ENCODE measurements at places on chromosomes 3 and 15. TPM values are rescaled to one million over a fixed set of nuclear protein-coding genes. Genes with fewer than 3 reads are reported as not detected.

OR5K2 gene
- total RNA-seq, result not detected

GRCh38 chr3:47634996-47635395 is 56.3 kb upstream of the CSPG5 start:
- DNase-seq, result no peak
- H3K27ac ChIP-seq, result no peak overlapping the region
- no peaks in the 10 kb centered on the region for H3K27me3 ChIP-seq
- H3K4me3 ChIP-seq, result no peak overlapping the region
- no peaks in the 10 kb centered on the region for H3K4me1 ChIP-seq
- peaks cover 11% of the 10 kb centered on the region for H3K36me3 ChIP-seq

DNA sequence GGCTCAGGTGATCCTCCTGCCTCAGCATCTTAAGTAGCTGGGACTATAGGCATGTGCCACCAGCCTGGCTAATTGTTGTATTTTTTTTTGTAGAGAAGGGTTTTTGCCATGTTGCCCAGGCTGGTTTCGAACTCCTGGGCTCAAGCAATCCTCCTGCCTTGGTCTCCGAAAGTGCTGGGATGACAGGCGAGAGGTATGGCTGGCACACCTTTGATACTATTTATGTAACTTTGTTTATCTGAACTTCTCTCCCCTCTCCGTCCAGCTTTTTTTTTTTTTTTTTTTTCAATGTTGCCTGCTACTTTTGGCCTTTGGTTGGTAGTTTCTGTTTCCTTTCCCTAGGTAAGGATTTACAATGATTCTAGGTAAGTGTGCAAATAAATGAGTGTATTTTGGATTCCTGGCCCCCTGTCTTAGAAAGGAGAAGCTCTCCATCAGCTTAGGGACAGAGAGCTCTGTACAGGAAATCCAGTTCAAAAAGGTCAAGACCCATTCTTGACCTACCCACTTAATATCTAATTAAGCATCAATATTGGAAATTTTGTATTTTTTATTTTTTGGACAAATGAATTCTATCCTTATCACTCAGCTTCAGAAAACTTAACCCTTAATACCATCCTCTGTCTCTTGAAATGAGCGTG is 6.8 kb downstream of the ARL6IP5 start:
- H3K4me3 ChIP-seq, result no peak overlapping the region
- no peak for DNase-seq
- H3K27me3 ChIP-seq, result no peaks in the 10 kb centered on the region
- H3K36me3 ChIP-seq, result no peaks in the 10 kb centered on the region

DNA sequence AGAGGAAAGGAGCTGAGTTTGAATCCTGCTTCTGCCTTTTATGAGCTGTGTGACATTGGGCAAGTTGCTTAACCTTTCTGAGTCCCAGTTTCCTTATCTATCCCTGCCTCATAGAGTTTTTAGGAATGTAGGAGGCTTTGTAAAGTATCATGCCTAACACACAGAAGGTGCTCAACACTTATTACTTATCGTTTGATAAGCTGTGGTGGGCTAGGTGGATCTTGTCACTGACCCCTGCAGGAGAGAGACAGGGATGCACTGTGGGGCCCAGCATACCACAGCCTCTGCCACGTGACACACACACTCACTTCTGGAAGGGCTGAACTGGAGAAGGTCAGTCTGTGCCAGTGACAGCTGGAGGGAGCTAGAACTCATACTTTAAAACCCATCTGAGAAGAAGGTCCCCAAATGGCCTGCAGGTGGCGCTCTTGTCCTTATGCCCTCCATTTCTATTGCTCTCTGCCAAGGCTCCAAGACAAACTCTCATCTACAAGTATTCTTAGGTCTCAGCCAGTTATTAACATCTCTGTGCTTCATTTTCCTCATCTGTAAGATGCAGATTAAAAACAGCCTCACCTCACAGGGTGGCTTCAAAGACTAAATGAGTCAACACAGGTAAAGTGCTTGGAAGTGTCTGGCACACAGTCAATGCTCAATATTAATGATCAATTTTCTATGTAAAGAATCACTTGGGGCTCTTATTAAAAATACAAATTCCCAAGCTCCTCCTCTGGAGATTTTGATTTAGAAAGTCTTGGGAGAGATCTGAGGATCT is 57.5 kb upstream of the HACD2 start:
- peaks cover 96% of the 10 kb centered on the region for H3K4me1 ChIP-seq
- peak; percentile 95 for DNase-seq
- H3K27me3 ChIP-seq, result no peaks in the 10 kb centered on the region

AMT gene
- total RNA-seq, result 3.1 TPM

DNA sequence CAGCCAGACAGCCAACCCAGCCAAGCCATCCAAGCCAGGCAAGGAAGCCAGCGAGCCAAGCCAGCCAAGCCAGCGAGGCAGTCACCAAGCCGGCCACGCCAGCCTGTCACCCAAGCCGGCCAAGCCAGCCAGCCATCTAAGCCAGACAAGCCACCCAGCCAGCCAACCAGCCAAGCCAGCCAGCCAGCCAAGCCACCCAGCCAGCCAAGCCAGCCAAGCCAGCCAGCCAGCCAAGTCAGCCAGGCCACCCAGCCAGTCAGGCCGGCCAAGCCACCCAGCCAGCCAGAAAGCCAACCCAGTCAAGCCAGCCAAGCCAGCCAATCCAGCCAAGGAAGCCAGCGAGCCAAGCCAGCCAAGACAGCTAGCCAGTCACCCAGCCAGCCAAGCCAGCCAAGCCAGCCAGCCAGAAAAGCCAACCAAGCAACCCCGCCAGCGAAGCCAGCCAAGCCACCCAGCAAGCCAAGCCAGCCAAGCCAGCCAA is 201.2 kb downstream of the GOLGA6L6 start:
- no peaks in the 10 kb centered on the region for H3K27me3 ChIP-seq
- H3K27ac ChIP-seq, result no peak overlapping the region
- DNase-seq, result peak; percentile 86
- no peak overlapping the region for H3K4me3 ChIP-seq
- H3K36me3 ChIP-seq, result no peaks in the 10 kb centered on the region

- DNase-seq, result no peak
- H3K27me3 ChIP-seq, result no peaks in the 10 kb centered on the region
- H3K36me3 ChIP-seq, result peaks cover 45% of the 10 kb centered on the region
- no peaks in the 10 kb centered on the region for H3K4me1 ChIP-seq
- H3K4me3 ChIP-seq, result no peak overlapping the region
Measured at GRCh38 chr3:158738653-158739052, 6.4 kb upstream of the RARRES1 start.

TCF12 gene
- total RNA-seq, result 97.7 TPM

- no peaks in the 10 kb centered on the region for H3K27me3 ChIP-seq
- no peak overlapping the region for H3K27ac ChIP-seq
- H3K4me1 ChIP-seq, result peaks cover 7% of the 10 kb centered on the region
- no peak overlapping the region for H3K4me3 ChIP-seq
Measured at GRCh38 chr3:71356265-71356664, 227.3 kb downstream of the FOXP1 start.

GRCh38 chr15:60476713-60477112 is 2.2 kb downstream of the ICE2 start:
- H3K4me3 ChIP-seq, result no peak overlapping the region
- no peak for DNase-seq
- no peak overlapping the region for H3K27ac ChIP-seq
- H3K4me1 ChIP-seq, result peaks cover 21% of the 10 kb centered on the region

- no peak overlapping the region for H3K27ac ChIP-seq
- DNase-seq, result no peak
- H3K27me3 ChIP-seq, result no peaks in the 10 kb centered on the region
Measured at GRCh38 chr3:105260385-105260784, 106.3 kb upstream of the ALCAM start.

- no peak overlapping the region for H3K27ac ChIP-seq
- no peaks in the 10 kb centered on the region for H3K27me3 ChIP-seq
- H3K36me3 ChIP-seq, result no peaks in the 10 kb centered on the region
- H3K4me1 ChIP-seq, result no peaks in the 10 kb centered on the region
- no peak overlapping the region for H3K4me3 ChIP-seq
Measured at GRCh38 chr15:92034227-92034626, 180.7 kb downstream of the SLCO3A1 start.

DNA sequence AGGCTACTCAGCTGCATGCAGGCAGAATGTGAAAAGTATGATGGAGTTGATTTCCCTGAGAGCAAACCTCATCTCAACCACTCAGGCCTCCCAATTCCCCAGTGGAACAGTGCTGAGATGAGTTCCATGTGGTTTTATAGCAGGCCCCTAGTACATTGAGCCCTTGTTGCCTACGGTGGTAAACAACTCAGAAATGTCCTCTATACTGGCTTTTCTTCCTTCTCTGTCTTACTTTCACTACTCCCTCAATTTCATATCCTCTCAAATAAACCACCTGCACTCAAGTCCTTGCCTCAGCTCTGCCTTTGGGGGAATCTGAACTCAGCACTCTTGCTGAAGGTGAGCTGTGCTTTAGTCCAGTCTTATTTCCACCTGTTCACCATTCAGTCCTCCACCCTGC is 399.9 kb downstream of the PDCD6IP start:
- H3K4me3 ChIP-seq, result no peak overlapping the region
- H3K4me1 ChIP-seq, result no peaks in the 10 kb centered on the region
- H3K36me3 ChIP-seq, result no peaks in the 10 kb centered on the region
- H3K27ac ChIP-seq, result no peak overlapping the region
- no peaks in the 10 kb centered on the region for H3K27me3 ChIP-seq
- DNase-seq, result no peak

GRCh38 chr15:28873585-28874190 is 12.1 kb upstream of the APBA2 start:
- no peak overlapping the region for H3K27ac ChIP-seq
- H3K27me3 ChIP-seq, result no peaks in the 10 kb centered on the region
- no peaks in the 10 kb centered on the region for H3K4me1 ChIP-seq
- H3K4me3 ChIP-seq, result no peak overlapping the region
- no peaks in the 10 kb centered on the region for H3K36me3 ChIP-seq

CCDC66 gene
- 86.1 TPM for total RNA-seq

Measured in sigmoid colon (tissue), 7 donors.